GM23338 (cell line): ENCODE measurements at places on chromosomes 12 and 14. TPM values are rescaled to one million over a fixed set of nuclear protein-coding genes. Genes with fewer than 3 reads are reported as not detected.
A peak's percentile ranks its signal among the peaks of the same experiment; 100 is the strongest.

DNA sequence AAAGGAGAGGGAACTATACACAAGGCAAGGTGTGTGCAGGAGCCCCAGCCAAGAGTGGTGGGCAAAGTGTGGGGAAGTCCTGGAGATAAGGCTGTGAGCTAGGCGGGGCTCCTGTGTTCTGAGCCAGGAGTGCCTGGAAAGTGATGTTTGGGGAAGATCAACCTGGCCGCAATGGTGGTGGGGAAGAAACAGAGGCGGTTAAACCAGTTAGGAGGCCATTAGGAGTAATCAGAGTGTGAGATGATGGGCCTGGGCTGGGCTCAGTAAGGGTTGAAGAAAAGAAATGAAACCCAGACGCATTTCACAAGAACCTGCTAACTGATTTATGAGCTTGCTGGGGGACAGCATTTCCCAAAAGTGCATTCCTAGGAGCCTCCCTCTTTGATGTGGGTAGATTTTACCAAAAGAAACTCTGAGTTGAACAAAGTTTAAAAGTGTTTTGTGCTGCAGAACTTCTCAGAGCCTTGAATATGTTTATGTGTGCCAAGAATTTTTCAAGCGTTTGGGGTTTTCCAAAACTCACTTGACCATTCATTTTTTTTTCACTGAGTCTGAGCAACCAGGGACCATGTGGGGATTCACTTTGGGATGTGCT, 34.2 kb upstream of the LRP1-AS start:
- peaks cover 22% of the 10 kb centered on the region for H3K36me3 ChIP-seq
- H3K4me3 ChIP-seq, result no peak overlapping the region
- H3K27ac ChIP-seq, result 0 out of 2 replicates have a peak overlapping the region, but pooled peaks have one; percentile 9
- no peaks in the 10 kb centered on the region for H3K4me1 ChIP-seq

DNA sequence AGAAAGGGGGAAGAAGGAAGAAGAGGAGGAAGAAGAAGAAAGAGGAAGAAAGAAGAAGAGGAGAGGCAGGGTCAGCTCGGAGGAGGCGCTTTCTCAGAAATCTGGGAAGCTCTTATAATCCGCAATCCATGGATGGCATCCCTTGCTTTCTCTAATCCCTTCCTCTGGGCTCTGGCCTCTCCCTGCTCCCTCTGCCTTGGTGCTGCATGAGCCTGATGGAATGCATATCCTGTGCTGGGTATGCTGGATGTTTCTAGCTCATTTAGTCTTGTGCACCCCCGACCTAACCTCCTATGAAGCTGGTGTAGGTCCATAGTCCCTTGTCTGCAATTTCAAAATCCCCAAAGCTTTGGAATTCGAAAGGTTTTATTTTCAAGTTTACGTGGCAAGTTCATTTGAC, 94.2 kb upstream of the MYL2 start:
- DNase-seq, result peak; percentile 32
- no peaks in the 10 kb centered on the region for H3K27me3 ChIP-seq
- no peaks in the 10 kb centered on the region for H3K4me1 ChIP-seq

- H3K4me1 ChIP-seq, result no peaks in the 10 kb centered on the region
- no peak for DNase-seq
- no peaks in the 10 kb centered on the region for H3K36me3 ChIP-seq
- no peaks in the 10 kb centered on the region for H3K27me3 ChIP-seq
- H3K4me3 ChIP-seq, result no peak overlapping the region
- no peak overlapping the region for H3K27ac ChIP-seq
Observed at GRCh38 chr14:95445161-95445560, 71.3 kb downstream of the SYNE3 start.

DNA sequence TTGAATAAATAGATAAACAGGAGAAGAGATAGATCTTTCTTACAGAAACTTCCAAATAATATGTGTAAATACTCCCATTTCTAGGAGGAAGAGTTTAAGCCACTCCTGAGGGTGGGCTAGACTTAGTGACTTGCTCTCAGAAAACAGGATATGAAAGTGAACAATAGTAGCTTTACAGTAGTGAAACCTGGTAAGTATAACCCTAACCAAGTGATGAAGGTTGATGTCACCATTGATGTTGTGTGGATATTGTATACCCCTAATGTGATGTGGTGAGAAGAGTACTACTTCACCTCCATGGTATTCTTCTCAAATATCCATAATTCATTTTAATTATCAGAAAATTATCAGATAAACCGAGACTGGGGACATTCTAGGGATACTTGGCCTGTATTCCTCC, 20.9 kb downstream of the AKAP6 start:
- H3K4me3 ChIP-seq, result no peak overlapping the region
- no peaks in the 10 kb centered on the region for H3K27me3 ChIP-seq
- no peaks in the 10 kb centered on the region for H3K4me1 ChIP-seq
- no peaks in the 10 kb centered on the region; the same call in 1 of the 2 replicates for H3K36me3 ChIP-seq

GRCh38 chr14:104784846-104785707, 10.5 kb downstream of the AKT1 start:
- H3K27ac ChIP-seq, result no peak overlapping the region
- no peak overlapping the region for H3K4me3 ChIP-seq
- no peaks in the 10 kb centered on the region for H3K27me3 ChIP-seq
- no peak for DNase-seq
- H3K4me1 ChIP-seq, result no peaks in the 10 kb centered on the region
- H3K36me3 ChIP-seq, result no peaks in the 10 kb centered on the region

- H3K4me3 ChIP-seq, result no peak overlapping the region
- H3K27me3 ChIP-seq, result no peaks in the 10 kb centered on the region
- H3K36me3 ChIP-seq, result no peaks in the 10 kb centered on the region
- no peak overlapping the region for H3K27ac ChIP-seq
Observed at GRCh38 chr12:66956300-66956699, 277.4 kb upstream of the GRIP1 start.

DNA sequence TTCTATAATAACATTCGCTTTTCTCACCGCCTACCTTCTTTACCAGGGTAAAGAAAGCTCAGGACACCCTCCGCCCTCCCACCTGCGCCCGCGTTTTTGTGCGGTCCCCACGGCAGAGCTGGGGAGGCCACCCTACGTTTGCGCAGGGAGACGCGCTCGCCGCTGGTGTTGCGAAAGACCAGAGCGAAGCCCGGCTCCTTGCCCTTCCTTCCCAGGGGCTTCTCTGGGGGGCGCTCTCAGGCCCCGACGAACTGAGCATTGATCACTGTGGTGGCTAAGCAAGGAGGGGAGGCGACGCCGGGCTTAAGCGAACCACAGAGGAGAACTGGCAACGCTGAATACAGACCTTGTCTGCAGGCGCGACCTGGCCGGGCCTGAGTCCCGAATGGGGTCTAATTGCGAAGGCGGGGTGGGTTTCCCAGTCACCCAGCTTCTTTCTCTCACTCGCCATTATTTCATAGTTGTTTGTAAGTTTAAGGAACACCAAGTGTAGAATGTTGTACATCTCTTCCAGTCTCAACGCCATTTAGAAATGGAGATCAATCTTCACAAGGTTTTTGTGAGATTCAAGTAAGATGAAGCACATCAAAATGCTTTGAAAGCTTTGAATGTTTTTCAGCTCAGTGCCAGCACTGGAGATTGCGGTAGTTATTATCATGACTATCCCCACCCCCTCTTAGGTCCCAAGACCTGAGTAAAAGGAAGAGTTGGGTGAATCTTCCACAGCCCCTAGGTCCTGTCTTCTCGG, 1.7 kb upstream of the NKX2-1 start:
- H3K4me1 ChIP-seq, result peaks cover 40% of the 10 kb centered on the region
- H3K4me3 ChIP-seq, result peak overlapping the region; percentile 50
- no peaks in the 10 kb centered on the region for H3K36me3 ChIP-seq
- H3K27ac ChIP-seq, result no peak overlapping the region

The KRT6C gene
- total RNA-seq, result not detected in 2 replicates

- no peaks in the 10 kb centered on the region for H3K36me3 ChIP-seq
- H3K27ac ChIP-seq, result no peak overlapping the region
- no peaks in the 10 kb centered on the region for H3K4me1 ChIP-seq
- DNase-seq, result no peak
- H3K27me3 ChIP-seq, result no peaks in the 10 kb centered on the region
Observed at GRCh38 chr12:62363506-62363905, 103.1 kb upstream of the MON2 start.
